RWPE2 (cell line): ENCODE measurements at places on chromosomes 4 and X.

GRCh38 chr4:113636438-113636818 is 125.1 kb downstream of the CAMK2D start:
- DNase-seq, result no peak

DNA sequence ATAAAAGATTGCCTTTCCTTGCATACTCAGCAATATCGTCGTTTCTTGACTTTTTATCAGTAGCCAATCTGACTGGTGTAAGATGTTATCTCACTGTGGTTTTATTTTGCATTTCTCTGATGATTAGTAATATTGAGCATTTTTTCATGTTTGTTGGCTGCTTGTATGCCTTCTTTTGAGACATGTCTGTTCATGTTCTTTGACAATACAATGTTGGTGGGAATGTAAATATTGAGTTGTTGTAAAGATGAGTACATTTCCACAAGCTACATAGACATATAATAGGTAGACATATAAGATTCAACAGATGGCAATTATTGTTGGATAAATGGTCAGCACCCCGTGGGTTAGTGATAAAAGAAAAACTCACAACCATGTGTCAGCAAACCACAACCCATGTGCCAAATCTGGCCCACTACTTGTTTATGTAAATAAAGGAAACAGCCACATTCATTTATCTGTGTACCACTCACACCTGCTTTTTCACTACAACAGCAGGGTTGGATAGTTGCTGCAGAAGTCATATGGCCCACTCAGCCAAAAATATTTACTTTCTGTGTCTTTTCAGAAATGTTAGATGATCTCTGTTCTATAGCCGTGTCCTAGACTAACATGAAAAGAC is 153.1 kb upstream of the VCX start:
- DNase-seq, result no peak

DNA sequence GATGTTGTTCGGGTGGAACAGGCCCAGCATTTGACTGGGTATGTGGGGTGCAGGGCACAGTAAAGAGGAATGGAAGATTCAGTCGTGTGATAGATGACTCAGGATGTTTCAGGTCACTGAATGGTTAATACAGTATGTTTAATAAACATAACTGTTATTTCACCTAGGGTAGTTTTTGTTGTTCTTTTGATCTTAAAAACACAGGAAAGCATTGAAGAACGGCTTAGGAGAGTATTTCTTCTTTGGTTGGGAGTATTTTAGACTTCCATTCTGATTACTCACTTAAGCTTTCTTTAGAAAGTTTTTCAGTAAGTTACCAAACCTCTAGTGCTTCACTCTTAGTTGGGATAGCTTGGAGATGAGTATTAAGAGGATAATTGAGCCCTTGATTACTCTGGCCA is 62.3 kb downstream of the STAG2 start:
- no peak for DNase-seq

GRCh38 chr4:73381214-73381613 is 22.9 kb upstream of the ALB start:
- DNase-seq, result no peak

- no peak for DNase-seq
These were observed 130.5 kb downstream of the ANK2 start for GRCh38 chr4:113179996-113180395.

- DNase-seq, result no peak
These were observed 171.8 kb upstream of the PACRGL start for GRCh38 chr4:20528508-20528907.

DNA sequence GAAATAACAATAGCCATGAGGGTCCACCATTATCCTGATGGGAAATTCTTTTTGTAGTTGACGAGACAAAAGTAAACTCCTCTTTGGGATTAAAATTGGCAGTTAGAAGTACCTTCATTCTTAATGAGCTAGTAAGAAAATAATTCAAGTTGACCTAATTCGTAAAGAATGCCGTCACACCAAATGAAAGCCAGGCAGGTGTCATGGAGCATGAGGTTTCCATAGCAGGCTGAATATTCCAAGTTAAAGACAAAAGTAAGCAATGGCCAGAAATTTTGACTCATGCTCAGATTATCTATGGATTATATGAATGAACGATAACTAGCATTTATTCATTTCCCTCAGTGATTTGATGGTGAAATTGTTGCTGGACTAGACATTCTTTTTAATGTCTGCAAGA is 192.2 kb upstream of the FAT1 start:
- no peak for DNase-seq

- DNase-seq, result no peak
These were observed 1.8 kb downstream of the TLL1 start for GRCh38 chr4:165874791-165875371.

DNA sequence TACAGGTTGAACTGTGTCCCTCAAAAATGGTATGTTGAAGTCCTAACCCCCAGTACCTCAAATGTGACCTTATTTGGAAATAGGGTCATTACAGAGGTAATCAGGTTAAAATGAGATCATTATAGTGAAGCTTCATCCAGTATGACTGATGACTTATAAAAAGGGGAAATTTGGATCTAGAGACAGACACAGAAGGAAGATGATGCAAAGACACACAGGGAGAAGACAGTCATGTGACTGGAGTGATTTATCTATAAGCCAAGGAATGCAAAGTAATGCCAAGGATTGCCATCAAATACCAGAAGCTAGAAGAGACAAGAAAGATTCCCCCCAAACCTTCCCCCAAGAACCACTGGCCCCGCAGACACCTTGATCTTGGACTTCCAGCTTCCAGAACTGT is 155.2 kb downstream of the RBMX2 start:
- DNase-seq, result no peak
